ENCODE measurements at places on chromosomes 16 and 17.

- DNase-seq: peak; percentile 100
Measured at GRCh38 chr17:50064253-50065001, 8.5 kb downstream of the ITGA3 start.

GRCh38 chr16:88940862-88941817, 35.9 kb downstream of the CBFA2T3 start:
- DNase-seq: no peak

GRCh38 chr17:76079535-76079955, 563 bp downstream of the ZACN start:
- peak; percentile 23 for DNase-seq

DNA sequence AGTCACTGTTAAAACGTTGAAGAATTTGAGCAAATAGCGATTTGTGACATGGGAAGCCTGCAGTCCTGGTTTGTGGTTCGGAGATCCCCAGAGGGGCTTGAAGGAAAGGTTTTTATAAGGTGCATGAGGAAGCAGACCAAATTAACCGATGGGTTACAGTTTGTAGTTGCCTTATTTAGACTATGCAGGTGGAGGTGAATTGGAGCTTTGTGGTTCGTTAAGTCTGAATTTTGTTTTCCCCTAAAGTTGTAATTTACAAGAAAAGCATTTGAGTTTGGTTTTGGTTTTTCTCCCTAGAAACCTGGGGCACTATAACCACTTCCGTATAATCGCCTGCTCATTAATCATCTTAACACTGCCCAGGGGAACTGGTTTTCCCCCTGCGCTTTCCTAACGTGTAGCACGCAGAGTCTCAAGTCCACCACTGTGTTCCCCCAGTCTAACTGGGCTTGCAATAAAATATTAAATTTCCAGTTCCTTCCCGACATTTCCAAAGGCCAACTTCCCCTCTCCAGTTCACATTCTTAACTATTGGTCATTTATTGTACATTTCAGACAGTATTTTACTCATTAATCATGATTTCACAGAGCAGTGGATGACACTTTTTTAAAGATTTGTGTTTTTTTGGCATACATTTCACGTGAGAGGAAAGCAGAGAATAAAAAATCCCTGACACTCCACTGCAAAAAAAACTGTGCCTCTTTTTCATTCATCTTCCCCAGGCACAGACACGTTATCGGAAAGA, 932 bp downstream of the ZNF267 start:
- peak; percentile 72 for DNase-seq

GRCh38 chr17:18018411-18018921, 20.5 kb downstream of the ATPAF2 start:
- no peak for DNase-seq

- DNase-seq: no peak
Measured at GRCh38 chr16:9756434-9756833, 425.8 kb downstream of the GRIN2A start.

- no peak for DNase-seq
Measured at GRCh38 chr16:78352184-78352583, 252.7 kb downstream of the WWOX start.

DNA sequence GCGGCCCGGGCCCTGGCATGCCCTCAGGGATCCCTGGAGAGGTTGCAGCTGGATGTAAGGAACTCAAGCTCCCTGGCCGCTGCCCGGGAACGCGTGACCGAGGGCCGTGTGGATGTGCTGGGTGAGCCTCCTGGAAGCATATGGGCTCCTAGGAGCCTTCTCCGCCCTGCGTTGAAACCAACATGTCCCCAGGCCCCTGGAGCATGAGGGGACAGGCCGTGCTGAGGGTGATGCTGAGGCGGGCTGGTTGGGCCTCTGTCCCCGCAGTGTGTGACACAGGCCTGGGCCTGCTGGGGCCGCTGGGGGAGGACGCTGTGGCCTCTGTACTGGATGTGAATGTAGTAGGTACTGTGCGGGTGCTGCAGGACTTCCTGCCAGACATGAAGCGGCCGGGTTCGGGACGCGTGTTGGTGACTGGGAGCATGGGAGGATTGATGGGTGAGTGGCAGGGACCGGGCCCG, 5.7 kb upstream of the HSD17B1 start:
- no peak for DNase-seq

GRCh38 chr17:74757931-74758847, 9.8 kb downstream of the NHERF1 start:
- DNase-seq: no peak

GRCh38 chr17:82238472-82239201, 9.8 kb downstream of the SLC16A3 start:
- DNase-seq: peak; percentile 91

GRCh38 chr16:12672986-12673385, 130.7 kb downstream of the CPPED1 start:
- DNase-seq: no peak

DNA sequence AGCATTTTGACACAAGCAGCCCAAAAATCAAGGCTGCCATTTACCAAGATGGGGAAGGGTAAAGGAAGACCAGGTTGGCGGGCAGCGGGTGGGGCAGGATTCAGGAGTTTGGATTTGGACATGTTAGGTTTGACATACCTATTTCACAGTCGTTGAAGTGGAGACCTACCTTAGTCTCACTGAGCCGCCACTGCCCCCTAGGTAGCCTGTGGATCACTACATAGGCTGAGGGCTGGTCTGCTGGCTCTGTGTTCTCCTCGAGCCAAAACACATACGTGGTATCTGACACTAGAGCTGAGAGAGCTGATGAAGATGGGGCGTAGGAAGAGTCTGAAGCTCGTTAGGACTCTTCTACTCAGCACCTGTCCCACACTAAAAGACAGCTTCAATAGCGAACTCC, 115.1 kb downstream of the HIC1 start:
- DNase-seq: peak; percentile 24

- no peak for DNase-seq
Measured at GRCh38 chr16:51228097-51228659, 77.1 kb upstream of the SALL1 start.

- peak; percentile 18 for DNase-seq
Measured at GRCh38 chr17:69802045-69802740, 272.8 kb upstream of the KCNJ16 start.

GRCh38 chr16:67246756-67247191, 507 bp downstream of the FHOD1 start:
- peak; percentile 43 for DNase-seq

- no peak for DNase-seq
Measured at GRCh38 chr17:61122326-61122913, 277.2 kb upstream of the TBX2 start.

Data from ELR (cell line).